Muscle of leg (tissue), 16 donors: ENCODE measurements at places on chromosomes 5 and 9. TPM values are rescaled to one million over a fixed set of nuclear protein-coding genes. Genes with fewer than 3 reads are reported as not detected.
A peak's percentile ranks its signal among the peaks of the same experiment; 100 is the strongest.

Gene NR6A1
- total RNA-seq = 0.58 TPM

GRCh38 chr9:15086778-15087324 is 176.6 kb upstream of the FREM1 start:
- DNase-seq = peak; percentile 98

Gene MVB12B
- total RNA-seq = 11.3 TPM

DNA sequence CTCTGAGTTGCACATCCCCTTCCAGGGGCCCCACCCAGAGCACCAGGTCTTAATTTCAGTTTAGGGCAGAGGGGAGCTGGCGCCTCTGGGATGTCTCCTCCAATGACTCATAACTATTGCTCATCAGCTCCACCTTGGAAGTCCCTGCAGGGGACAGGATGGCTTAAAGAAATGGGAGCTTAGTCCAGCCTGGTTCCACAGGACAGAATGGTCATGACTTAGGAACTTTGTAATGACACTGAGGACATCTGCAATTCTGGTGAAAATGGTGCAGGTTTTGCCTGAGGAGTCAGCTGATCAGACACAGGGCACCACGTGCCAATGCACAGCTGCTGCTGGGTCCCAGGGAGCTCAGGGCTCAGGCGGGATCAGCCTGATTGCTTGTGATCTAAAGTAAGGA is 16.4 kb upstream of the PPP1R26 start:
- DNase-seq = no peak

- DNase-seq = no peak
These were observed 27.3 kb upstream of the CFAP157 start for GRCh38 chr9:127679506-127679905.

DNA sequence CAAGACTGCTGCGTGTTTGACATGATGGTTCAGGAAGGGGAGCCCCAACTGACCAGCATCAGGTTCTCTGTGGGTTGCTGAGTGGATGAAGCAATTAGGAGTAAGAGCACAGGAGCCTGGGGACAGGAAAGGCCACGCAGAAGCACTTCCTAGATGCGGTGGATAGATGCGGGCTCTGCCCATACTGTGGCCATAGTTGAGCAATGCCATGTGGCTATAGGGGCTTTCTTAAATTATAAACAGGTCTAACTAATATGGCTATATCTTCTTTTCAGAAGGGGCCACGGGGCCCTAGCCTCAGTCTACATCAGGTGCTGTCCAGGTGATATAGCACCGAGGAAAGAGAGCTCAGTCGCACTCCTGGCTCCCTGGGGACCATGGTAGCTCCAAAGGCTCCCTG is 198.6 kb downstream of the GADD45G start:
- DNase-seq = no peak

DNA sequence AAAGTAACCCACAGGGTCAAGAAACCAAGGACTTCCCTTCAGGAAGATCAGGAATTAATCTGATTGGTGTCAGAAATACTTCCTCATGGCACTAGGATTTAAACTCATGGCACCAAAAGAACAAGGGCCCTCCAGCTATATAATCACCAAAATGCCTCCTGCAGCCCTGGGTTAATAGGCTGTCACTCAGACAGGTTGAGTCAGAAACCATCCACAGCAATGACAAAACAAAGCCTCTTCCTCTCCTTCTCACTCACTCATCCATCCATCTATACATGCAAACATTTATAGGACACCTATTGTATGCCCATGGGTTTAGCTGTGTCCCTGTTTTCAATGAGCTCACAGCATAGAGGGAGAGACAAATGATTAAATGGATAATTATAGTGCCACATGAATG is 62.5 kb upstream of the SPOCK1 start:
- no peak for DNase-seq

DNA sequence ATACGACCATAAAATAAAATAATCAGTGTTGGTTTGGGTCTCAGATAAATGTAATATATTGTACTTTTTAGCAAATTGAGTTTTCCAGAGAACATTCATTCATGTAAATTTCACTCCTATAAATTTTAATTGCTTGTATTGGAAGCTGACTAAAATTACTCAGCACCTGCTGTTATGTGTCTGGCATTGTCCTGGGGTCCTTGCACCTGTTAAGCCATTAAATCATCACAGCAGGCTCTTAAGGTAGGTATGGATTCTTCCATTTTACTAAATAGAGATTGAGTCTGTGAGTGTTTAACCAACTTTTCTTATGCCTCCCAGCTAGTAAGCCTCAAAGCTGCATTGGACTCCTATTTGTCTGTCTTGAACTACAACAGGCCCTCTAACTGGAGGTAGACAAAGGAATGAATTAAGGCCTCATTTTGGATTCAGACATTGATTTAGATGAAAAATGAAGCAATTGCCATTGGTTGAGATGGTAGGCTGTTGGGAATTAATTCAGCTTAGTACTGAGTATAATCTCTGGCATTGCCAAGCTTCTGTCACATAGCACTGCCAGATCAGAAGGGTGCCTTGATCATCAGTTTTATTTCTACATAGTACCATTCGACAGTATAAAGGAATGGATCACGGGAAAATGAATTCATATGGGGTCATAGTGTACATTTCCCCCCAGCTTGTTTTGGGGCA is 78.9 kb downstream of the PARP8 start:
- DNase-seq = no peak

GRCh38 chr9:110949081-110949480 is 89.2 kb downstream of the LPAR1 start:
- no peak for DNase-seq

Gene FOXI1
- not detected for total RNA-seq

Gene DHX29
- 26.6 TPM for total RNA-seq

- DNase-seq = peak; percentile 83
These were observed 1.0 kb downstream of the KLF4 start for GRCh38 chr9:107488375-107489143.

GRCh38 chr9:109302606-109303005 is 18.3 kb downstream of the EPB41L4B start:
- DNase-seq = no peak

DNA sequence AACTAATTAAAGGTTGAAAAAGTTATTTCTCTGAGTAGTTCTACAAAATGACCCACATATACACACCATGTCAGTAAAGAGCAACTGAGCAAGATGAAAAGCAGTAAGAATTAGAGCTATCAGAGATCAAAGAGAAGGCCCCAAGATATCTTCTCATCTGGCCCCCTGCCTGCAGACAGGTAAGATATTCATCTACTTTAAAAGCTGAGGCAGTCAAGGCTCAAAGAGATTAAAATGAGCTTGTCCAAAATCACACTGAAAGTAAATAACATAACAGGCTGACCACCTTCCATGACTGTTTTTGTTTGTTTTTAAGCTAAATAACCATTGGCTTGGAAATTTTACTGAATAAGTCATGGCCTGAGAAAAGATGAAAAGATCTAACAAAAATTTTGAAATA is 266.2 kb downstream of the FBXL17 start:
- DNase-seq = no peak

Gene LTC4S
- 2.3 TPM for total RNA-seq

Gene NDUFS6
- total RNA-seq = 33.3 TPM

- DNase-seq = no peak
These were observed 30.1 kb upstream of the GABRG2 start for GRCh38 chr5:162037431-162037830.

Gene AK3
- 29.8 TPM for total RNA-seq

GRCh38 chr5:137414112-137414755 is 84.9 kb downstream of the SPOCK1 start:
- no peak for DNase-seq

- DNase-seq = peak; percentile 58
These were observed 1.4 kb downstream of the NRARP start for GRCh38 chr9:137300567-137301080.

GRCh38 chr9:137017791-137018497 is 10.1 kb downstream of the ABCA2 start:
- no peak for DNase-seq
